ENCODE measurements at places on chromosomes 4 and X.

DNA sequence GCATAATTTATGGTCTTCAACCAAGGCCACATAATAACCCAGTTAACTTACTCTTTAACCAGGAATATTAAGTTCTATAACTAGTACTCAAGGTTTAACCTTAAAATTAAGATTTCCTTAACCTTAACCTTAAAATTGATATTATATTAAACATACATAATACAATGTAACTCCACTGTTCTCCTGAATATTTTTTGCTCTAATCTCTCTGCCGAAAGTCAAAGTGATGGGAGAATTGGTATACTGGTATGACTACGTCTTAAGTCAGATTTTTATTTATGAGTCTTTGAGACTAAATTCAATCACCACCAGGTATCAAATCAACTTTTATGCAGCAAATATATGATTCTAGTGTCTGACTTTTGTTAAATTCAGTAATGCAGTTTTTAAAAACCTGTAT lies 22.8 kb downstream of the EREG start:
- no peak for DNase-seq

- no peak for DNase-seq
Observed at GRCh38 chr4:75343333-75343732, 170.9 kb downstream of the RCHY1 start.

DNA sequence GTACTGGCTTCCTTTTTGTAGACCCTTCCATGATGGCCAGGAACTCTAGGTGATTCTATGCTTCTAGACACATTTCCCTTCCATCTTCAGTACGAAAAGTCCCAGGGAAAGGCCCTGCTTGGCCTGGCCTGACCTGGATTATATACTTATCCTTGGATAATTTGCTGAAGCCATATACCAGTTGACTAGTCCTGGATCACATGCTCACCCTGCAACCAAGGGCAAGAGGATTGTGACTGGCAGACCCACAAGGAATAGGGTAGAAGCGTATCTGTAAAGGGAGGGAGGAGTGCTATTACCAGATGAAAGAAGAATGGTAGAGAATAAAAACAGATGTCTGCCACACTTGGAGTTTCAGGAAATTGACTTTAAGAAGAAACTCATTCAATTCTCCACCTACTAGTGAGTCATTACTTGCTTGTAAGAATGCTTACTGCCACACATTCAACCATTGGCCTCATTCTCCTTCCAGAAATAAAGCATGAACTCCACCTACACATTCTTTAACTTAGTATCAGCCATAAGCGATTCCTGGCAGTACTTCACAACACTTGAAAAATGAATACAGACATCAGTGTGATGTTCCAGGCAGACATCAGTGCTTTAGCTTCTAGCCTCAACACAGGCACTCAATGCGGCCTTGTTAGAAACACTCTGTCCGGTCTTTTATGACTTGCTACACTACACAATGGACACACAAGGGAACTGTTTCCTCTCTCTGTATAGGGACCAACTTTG lies 141.8 kb downstream of the CBR4 start:
- DNase-seq, result no peak

DNA sequence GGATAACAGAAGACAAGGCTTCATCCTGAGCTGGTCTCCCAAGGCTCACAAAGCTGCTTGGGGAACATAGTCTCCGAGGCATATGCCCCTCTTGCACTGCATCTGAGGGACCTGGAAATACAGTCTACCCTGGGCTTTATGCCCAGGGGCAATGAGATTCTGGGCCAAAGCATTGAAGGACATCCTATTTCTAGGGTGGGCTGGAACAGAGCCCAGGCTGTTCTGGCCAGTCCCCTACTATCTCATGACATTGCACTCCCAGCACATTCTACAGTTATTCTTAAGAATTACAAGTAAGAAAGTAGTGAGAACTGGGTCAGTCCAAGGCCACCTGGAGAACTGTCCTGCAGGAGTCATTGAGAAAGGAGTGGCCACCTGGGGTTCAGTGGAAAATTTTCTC lies 107.6 kb downstream of the USP46 start:
- no peak for DNase-seq

- no peak for DNase-seq
Observed at GRCh38 chr4:122861172-122861943, 34.7 kb downstream of the FGF2 start.

All from activated naive CD4-positive, alpha-beta T cell (primary cell).